Right lung (tissue), 10 donors: ENCODE measurements at places on chromosomes 7 and 10.

DNA sequence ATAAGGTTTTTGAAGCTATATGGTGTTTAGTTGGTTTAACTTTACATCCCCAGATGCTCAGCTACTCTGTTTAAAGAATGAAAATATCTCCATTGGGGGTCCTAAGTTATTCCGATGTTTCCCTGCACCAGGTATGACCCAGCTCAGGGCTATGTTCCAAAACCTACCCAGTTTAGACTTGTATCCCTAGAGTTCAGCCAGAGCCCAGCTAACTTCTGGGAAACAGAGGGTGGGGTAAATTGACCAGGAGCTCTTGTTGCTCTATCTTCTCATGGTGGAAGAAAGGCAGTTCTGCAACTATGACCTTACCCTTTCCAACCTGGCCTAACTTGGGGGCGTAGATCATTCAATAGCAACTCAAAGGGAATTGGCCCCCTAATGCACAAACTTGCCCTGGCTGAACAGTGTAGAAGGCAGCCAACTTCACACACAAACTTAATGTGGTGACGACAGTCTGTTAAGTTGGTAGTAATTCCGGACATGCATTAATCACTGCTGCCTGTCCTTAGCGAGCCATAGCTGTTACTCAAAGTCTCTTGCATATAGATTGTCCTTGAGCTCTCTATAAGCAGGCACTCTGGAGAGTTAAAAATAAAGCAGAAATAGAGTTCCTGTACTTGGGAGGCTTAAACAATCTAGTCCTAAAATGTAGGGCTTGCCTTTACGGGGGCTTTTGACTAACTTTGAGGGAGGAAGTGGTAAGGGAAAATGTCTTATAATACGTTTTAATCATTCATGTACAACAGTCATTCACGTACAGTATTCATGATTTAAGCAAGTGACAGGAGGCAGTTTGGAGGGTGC, 5.3 kb upstream of the ZNRF2 start:
- DNase-seq = no peak

GRCh38 chr10:132479603-132480221, 57.9 kb upstream of the INPP5A start:
- DNase-seq = no peak

DNA sequence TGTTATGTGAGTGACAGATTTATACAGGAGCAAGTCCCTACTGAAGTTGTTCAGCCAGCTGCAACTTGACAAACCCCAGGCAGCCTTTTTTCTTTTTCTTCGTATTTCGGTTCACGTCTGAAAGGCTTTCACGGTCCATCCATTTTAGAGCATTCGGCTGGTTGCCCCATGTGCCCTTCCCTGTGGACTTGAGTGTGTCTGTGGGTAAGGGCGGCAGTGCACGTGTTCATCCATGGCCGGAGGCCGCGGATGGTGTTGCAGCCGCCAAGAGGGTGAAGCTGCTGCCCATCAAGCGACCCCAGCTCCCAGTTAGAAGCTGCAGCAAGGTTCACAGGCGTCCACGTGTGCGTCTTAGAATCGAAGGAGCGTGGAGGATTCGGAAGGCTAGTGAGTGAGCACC, 35.9 kb downstream of the PPP2R2D start:
- no peak for DNase-seq

DNA sequence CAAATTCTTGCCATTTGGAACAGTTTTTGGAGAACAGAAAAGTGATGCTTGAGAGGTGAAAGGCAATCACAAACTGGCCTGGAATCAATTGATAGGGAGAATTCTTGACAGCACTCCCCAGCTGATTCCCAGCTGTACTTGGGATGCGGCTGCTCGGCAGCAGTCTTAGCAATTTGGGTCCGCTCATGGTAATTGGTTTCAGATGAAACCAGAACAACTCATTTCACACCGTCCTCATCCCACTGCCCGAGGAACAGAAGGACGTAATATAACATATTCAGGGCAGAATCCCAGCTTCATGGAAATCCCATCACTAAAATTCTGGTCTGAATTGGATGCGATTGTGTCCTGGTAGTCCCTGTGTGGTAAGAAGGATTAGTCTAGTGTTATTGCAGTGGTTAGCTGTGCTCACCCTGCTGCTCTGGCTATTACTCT, 223.3 kb upstream of the FERD3L start:
- DNase-seq = no peak

GRCh38 chr10:29256586-29256985, 32.3 kb upstream of the LYZL1 start:
- no peak for DNase-seq

GRCh38 chr10:133460208-133460769, 6.5 kb downstream of the SCART1 start:
- no peak for DNase-seq

- no peak for DNase-seq
Measured at GRCh38 chr7:96441436-96442084, 119.7 kb upstream of the SLC25A13 start.

DNA sequence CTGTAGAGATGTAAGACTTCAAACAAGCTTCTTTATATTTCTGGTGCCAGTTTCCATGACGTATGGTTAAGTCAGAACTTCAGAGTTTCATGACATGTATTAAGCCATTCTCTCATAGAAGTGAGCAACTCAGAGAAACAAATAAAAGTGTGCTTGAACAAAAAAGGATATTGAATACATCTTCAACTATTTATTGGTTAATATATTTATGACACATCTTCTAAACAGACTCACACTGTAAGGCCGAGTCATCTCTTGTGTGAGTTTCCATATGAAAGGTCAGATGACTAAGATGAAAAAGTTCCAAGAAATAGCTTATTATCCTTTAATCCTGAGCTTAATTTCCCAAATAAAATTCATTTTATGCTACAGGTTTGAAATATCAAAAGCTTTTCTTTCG, 105.5 kb upstream of the CSTF2T start:
- no peak for DNase-seq

DNA sequence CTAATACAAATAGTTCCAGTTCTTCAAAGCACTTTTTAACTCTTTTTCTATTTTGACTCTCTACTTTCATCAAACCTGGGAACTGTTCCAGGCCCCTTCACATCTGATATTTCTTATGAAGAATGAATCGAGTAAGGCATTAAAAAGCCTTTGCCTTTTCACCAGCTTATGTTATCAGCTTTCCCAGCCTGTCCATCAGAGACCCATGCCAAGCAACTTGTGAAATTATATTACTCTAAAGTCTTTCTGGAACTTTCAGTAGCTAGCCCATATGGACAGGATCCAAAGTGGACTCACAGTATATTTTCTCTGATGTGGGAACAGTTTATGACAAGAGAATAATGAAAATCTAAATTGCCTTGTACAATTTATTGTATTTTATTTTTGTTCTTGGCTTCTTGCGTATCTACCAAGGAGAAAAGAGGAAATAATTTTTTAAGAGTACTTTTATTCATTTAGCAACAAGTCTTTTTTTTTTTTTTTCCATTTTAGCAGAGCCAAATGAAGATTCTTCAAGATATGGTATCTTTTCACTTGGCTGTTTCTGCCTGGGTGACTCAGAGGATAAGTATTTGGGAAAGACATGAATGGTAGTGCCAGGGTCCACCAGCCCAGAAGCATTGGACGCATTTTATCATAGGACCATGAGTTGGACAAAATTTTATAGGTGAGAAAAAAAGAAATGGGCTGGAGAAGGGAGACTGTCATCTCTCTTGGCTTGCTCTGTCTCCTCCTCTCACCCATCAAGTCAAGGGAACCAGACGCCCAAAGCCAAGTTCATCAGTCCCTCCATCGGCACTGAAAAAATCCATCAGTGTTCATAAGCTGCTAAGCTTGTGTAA, 195.8 kb upstream of the NEBL start:
- no peak for DNase-seq
